ENCODE measurements at places on chromosomes 5 and 9.

DNA sequence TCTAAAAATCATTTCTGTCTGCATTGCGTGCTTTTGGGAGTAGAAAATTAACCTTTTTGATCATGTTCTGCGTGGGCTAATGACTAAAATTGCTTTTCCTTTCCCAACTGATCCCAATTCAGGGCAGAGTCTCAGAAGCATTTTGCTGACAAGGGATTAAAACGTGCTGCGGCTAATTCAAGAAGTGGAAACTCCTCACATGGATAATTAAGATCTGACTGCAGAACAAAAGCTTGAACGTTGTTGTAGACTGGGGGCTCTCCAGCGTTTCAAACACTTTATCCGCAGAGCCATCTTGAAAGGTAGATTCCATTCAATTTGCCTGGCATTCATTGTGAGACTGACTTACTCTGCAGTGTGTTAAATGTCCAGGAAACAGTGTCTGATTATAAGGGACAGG lies 485.3 kb upstream of the DMAC1 start:
- peak; percentile 35 for DNase-seq

- DNase-seq, result no peak
These were observed 191.0 kb downstream of the ADAMTS6 start for GRCh38 chr5:65290677-65291076.

DNA sequence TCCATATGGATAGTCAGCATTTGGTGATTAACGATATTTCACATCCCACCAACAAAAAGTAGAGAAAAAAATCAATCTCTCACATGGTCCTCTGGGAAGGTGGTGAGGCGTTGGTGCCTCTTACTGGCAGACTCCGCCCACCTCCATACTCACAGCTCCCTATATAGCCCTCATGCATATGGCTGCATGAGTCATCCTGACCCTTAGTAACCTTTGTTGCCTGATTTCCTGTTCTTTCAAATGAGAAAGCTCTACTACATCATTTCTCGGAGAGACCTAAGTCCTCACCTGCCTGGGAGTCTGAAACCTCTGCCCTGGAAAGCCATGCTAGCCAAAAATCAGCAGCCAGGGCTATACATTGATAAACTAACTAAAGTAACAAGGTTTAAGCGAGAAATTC lies 33.3 kb upstream of the ABCA1 start:
- DNase-seq, result no peak

GRCh38 chr9:109122726-109123621 lies 3.2 kb upstream of the TMEM245 start:
- no peak for DNase-seq

GRCh38 chr9:130662099-130662969 lies 2.1 kb upstream of the PRDM12 start:
- no peak for DNase-seq

DNA sequence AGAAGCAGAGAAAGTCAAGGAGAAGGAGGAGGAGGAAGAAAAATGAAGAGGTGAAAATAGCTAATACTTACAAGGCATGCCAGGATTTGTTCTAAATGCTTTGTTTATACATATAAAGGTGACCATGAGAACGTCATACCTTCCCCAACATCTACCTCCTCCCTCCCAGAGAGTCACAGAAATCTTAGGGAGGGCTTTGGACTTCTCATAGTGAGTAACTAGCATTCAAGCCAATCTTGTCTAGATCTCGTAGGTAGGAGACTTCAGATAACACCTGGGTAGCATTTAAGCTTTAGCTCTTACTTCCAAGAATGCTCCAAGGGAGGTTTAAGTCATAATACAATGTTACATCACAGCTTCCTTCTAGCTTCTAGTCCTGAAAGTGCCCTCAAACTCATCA lies 36.5 kb upstream of the GPBP1 start:
- no peak for DNase-seq

- DNase-seq, result peak; percentile 84
These were observed 23.4 kb downstream of the WNK2 start for GRCh38 chr9:93207326-93207814.

- DNase-seq, result no peak
These were observed 29.3 kb upstream of the NDFIP1 start for GRCh38 chr5:142079306-142079721.

DNA sequence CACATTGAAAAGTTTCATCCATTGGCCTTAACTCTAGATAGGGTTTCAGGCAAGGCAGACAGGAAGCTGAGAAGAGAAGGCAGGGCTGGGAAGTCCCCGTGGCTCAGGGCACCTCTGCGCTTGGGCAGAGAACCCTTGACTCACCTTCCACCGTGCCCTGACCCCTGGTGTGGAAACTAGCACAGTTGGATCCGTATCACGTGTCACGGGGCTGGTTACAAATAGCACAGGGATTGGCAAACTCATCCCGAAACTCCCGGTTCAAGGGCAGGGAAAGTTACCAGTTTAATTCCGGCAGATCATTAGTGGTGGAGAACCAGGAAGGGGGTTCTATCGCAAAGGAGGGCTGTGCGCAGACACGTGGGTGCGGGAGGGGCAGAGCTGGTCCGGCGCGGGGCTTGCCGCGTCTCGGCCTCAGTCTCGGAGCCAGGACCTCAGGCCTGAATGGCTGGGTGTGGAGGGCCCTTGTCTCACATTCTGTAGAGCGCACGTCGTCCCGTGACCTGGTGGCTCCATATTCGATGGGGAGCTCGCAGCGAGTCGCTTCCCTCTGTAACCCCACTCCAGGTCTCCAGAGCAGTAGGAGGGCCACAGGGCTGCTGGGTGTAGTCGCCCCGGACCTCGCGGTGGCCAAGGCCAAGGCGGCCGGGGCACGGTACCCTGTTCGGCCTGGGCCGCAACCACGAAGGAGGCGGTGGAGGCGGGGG lies 771 bp upstream of the TMEM171 start:
- DNase-seq, result no peak

DNA sequence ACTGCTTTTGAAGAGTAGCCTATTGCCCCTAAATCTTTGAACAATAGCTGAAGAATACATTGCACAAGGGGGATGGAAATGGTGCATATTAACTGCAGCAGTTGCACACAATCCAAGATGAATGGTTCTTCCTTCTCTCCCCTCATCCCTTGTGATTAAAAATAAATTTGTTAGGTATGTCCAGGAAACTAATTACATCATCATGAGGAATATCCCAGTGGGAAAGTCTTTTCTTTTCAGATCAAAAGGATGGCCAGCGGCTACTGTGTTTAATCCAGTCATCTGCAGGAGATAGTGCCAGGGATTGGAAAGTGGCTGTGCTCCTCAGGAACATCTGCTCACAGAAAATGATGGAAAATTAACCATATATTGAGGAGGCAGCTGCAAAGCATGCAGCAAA lies 508.4 kb upstream of the SEMA6A start:
- DNase-seq, result no peak

GRCh38 chr9:116471093-116471906 lies 215.8 kb upstream of the TRIM32 start:
- no peak for DNase-seq

- no peak for DNase-seq
These were observed 2.8 kb upstream of the WWC1 start for GRCh38 chr5:168288349-168289245.

DNA sequence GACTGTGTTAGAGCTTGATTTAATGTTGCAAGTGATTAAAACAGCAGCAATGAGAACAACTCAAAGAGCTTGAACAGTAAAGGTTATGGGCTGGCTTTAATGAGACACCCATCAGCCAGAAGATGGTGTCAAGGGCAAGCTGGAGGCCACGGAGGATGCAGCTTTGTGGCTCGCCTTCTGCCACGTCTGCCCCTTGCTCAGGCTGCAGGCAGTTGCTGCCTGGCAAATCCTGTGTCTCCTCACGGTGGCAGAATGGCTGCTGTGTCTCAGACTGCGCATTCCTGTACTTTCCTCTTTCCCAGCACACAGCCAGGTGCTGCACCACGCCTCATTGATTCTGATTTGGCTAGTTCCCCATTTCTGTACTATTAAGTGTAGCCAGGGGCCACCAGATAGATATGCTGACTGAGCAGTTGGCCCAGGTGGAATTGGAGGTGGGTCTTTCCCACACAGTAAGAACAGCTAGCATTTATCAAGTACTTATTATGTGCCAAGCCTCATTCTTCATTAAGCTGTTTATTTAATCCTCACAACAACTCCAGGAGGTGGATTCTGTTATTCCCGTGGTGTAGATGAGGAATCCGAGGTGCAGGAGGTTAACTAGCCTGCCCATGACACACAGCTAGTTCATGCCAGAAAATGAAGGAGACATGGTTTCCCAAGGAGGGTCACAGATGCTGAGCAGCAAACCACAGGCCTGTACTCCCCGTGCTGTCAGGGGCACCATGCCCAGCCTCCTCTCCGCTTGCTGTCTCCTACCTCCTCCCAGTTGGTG lies 3.5 kb downstream of the NXNL2 start:
- DNase-seq, result no peak

DNA sequence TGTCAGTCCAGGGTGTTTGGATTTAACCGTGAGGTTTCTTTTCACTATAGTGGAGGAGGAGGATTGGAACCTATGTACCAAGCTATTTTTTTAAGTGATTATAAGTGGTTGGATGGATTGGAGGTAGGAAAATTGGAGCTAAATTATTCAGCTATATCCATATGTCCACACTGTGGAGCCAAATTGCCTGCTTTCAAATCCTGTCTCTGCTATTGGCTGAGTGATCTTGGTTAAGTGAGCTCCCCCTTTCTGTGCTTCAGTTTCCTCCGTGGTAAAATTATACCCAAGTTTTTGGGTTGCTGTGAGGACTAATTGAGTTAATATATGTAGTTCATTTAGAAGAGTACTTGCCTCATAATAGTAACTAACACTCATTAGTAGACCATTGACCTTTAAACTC lies 2.5 kb downstream of the CENPP start:
- DNase-seq, result peak; percentile 39

Data from NCI-H524 treated with DMSO at 0.1 percent for 48 hours (cell line).